ENCODE measurements at places on chromosomes 4 and X. TPM values are rescaled to one million over a fixed set of nuclear protein-coding genes. Genes with fewer than 3 reads are reported as not detected.

The SLIT2 gene
- not detected for polyA plus RNA-seq

The PNMA5 gene
- polyA plus RNA-seq, result not detected

The NAP1L2 gene
- not detected for polyA plus RNA-seq

The KLHL13 gene
- polyA plus RNA-seq, result not detected

The NRK gene
- polyA plus RNA-seq, result not detected
